Renal cortex interstitium (tissue), 15 donors: ENCODE measurements at places on chromosomes 11 and 22.

DNA sequence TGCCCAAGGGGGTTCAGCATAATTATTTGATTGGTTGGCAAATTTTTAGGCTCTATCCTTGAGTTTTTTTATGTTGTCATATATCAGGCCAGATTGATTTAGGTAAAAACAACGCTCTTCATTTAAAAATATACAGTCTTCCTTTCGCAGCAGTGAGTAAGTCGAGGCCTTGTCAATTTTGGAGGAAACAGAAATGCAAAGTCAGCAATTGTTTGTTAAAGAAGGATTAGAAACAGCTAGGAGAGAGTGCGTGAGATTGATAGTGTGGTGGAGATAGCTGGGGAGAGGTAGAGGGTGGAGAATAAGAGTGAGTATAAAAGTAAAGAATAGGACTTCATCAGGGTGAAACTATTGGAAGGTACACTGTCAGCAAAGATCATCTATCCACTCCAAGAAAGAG is 830.8 kb downstream of the LUZP2 start:
- DNase-seq = no peak

DNA sequence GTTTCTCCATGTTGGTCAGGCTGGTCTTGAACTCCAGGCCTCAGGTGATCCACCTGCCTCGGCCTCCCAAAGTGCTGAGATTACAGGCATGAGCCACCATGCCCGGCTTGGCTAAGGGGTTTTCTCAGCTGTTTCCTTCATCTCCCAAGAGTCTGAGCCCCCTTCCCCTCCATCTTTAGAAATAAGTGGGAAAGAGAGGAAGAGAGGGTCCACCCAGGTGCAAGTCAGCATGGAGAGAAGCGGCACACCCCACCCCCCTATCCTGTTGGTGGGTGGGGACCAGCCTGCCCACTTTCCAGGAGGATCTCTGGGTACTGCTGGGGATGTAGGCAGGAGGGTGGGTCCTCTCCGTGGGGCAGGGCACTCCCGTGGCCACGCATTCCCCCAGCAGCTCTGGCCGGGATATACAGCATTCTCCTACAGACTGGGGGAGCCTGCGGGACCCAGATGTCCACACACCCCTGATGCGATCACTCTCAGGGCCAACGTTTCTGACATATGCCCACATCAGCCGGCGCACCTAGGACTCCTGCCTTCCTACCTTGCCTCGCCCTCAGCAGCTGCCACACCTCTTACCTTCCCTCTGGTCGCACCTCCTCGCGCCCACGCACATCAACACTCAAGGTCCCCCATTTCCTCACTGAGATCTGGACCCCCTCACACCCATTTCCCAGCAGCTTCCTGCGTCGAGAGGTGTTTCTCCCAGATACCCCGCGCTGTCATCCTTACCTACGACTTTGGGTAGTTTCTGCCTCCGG is 8.9 kb downstream of the SCARF2 start:
- no peak for DNase-seq

DNA sequence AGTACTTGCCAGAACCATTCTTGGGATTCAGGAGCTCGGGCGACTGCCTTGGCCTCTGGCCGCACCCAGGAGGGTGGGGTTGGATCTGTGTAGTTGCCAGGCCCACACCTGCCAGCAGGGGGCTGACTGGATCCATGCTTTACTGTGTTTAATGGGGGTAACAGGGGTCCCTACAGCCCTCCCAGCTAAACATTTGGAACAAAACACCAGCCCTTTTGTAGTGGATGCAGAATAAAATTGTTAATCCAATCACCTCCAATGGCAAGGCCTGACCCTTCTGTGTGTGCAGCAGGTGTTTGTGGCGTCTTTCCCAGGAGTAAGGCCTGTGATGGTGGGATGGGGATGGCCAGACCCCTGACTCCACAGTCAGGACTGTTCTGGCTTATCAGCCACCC is 22.5 kb downstream of the SUN2 start:
- DNase-seq = no peak

- no peak for DNase-seq
These were observed 16.9 kb upstream of the MUC5AC start for GRCh38 chr11:1140642-1141490.

- no peak for DNase-seq
These were observed 39.4 kb upstream of the CFAP300 start for GRCh38 chr11:102007567-102008437.

- DNase-seq = no peak
These were observed 36.6 kb downstream of the DCUN1D5 start for GRCh38 chr11:103055221-103055890.

DNA sequence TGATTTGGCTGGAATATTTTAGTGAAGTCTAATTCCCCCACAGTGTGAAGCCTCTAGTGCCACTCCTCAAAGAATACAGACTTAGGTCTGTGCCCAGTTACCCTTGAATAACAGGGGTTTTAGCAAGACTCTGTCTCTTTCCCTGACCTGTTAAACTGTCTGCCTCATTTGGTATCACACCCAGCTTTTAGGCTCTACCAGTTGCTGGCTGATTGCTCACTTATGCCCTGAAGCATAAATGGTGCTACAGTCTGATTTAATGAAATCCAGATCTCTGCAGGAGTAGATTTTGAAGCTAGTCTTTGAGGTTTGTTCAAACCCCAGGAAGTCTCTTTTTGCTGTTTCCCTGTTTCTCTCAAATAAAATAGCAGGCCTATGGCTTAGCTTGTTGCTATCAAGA is 45.2 kb upstream of the LIPT2 start:
- DNase-seq = no peak

DNA sequence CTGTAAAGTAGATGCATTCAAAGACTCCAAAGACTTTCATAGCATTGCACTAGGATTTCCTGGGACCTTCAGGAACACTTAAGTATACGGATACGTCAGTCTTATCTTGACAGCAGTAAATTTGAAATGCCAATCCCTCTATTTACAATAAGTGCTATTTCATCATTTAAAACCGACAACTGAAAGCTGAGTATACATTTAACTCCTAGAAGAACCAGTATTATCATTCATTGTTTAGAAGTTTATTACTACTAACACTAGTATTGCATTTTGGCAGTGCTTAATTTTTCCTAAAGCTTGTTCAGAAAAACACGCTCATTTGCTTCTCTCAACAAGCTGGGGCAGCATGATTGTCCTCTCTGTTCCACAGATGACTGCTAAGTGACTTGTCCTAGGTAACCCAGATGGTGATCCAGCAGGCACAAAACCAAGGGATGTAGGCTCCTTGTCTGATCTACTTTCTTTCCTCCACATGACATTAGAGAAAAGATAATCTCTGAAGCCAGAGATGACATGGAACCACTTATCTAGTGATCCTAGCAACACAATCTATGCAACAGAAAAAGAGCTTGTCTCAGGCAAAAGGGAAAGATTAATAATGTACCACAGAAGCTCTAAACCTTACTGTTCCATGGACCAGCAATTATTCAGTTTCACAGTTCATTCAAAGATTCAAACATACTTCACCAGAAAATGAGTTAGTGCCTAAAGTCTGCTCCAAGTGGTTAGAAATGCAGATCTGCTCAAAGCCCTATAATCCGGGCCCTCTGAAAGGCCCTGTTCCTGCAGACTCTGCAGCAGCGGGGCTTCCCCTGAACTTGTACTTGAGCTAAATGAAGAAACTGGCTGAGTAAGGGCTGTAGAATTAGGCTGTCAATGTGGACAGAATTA is 5.2 kb downstream of the MAML2 start:
- no peak for DNase-seq

- no peak for DNase-seq
These were observed 25.2 kb upstream of the MICALL1 start for GRCh38 chr22:37880668-37881440.

GRCh38 chr11:9130297-9130696 is 38.9 kb upstream of the SCUBE2 start:
- no peak for DNase-seq

- DNase-seq = no peak
These were observed 3.9 kb upstream of the E2F8 start for GRCh38 chr11:19244621-19245020.

- no peak for DNase-seq
These were observed 19.0 kb downstream of the MAFF start for GRCh38 chr22:38220653-38221386.

DNA sequence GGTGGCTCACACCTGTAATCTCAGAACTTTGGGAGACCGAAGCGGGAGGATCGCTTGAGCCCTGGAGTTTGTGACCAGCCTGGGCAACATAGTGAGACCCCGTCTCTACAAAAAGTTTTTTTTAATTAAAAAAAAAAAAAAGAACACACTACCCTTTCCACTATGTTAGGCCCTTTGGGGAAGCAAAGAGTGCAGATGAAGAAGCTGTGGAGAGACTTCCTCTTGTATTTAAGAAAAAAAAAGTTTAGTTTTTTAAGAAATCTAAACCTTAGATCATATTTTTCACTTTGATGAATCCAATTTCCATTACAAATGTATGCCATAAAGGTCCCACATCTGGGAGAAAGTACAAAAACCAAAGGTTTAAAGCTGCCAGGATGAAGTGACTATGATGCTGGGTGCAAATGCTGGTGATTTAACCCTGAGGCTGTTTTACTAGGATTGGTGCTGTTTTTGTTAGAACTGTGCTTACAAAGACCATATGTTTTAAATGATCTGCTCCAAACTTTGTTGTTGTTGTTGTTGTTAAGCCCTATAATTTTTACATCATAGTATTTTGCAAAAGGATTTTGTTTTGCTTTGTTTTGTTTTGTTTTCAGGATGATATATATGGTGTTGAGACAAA is 28.9 kb upstream of the ACER3 start:
- no peak for DNase-seq

DNA sequence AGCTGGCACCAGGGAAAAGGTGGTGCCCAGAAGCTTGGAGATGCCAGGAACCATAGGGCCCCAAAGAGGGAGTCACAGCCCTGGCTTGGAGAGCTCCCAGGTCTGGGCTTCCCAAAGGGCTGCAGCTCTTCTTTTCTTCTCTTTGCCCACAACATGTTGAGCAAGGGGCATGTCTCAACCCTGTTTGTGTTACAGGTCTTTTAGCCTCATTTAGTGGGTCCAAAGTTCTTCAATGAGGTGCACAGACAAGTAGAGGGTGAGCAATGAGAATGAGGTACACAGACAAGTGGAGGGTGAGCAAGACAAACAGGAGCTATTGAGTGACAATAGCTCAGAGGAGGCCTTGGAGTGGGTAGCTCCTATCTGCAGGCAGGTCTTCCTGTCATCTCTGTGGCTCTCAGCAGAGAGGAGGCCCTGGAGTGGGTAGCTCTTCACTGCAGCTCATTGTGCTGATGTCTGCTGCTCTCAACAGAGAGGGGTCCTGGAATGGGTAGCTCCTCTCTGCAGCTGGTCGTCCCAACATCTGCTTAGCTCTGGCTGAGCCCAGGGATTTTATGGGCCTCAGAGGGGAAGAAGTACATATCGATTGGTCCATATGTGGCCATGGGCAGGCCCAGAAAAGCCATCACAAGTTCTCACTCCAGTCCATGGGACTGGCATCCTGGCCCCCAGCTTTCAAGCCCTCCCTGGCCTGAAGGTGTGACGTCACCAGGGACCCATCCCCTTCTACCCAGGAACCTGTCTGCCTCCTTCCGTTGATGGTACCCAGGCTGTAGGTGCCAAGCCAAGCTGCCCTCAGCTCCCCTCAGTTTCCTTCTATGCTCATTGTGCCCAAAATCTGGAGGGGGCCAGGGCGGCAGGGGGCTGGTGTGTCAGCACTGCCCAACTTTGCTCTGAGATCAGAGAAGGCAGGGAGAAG is 34.9 kb downstream of the WBP2NL start:
- no peak for DNase-seq

DNA sequence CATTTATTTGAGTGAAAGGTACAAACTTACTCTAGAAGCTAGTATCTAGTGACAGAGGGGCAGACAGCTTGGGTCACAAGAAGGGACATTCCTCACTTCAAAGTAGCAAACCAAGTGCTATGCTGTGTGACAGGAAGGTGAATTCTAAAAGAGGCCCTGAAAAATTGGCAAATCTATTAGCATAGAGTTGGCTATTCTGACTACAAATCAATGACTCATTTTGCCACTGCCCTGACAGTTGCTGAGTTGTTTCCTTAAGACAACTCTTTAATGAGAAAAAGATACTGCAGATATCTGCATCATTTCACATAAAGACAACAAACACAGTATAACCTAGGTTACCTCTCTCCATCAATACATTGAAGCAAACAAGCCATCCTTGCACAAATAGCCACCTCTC is 524.0 kb upstream of the LRRC4C start:
- no peak for DNase-seq

DNA sequence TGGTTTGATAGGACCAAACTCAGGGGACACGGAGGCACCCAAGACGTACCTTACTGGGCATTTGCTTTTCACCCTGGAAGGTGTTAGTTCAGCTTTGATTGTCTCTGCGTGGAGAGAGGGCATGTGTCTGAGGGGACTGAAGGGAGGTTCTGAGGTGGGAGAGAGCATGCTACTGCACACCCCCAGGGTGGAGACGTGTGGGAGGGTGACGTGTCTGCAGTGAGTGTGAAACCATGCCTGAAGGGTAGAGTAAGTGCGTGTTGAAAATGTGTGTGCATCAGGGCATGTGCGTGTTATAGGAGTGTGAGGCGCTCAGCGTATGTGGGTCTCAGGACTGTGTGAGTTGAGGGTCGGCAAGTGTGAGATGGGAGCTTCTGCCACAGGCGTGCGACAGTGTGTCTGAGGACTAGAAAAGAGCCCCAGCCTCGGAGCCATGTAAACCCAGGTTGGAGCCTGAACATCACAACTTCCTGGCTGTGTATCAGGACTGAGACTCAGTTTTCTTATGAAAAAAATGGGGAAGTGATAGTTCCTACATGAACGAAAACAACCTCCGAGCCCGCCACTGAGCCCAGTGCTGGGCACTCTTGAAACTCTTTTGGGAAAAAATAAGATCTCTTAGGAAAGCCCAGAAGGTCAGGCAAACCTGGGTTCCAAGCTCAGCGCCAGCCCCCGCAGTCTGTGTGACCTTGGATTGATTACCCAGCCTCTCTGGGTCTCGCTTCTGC is 11.8 kb upstream of the KCNJ11 start:
- no peak for DNase-seq

GRCh38 chr11:94130298-94131046 is 1.8 kb downstream of the PANX1 start:
- DNase-seq = no peak

- no peak for DNase-seq
These were observed 402.4 kb downstream of the MN1 start for GRCh38 chr22:27399161-27399560.

DNA sequence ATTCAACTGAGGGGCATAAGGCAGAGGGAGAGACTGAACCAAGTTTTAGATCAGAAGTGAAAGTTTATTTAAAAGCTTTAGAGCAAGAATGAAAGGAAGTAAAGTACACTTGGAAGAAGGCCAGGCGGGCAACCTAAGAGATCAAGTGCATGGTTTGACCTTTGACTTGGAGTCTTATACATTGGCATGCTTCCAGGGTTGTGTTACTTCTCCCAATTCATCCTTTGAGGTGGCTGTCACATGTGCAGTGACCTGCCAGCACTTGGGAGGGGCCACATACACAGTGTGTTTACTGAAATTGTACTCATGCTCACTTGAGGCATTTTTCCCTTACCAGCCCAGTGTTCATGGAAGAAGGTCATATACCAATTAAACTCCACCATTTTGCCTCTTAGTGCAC is 30.4 kb downstream of the CYP2R1 start:
- DNase-seq = no peak
